ENCODE measurements at places on chromosomes 2 and 18. TPM values are rescaled to one million over a fixed set of nuclear protein-coding genes. Genes with fewer than 3 reads are reported as not detected.

EML6 gene
- total RNA-seq = 2.9 TPM

ASXL3 gene
- total RNA-seq = 0.41 TPM

INPP5D gene
- not detected for total RNA-seq

MAP3K19 gene
- not detected for total RNA-seq

SH2D6 gene
- total RNA-seq = not detected

CERS6 gene
- total RNA-seq = 18.8 TPM

TLX2 gene
- total RNA-seq = not detected

RESP18 gene
- not detected for total RNA-seq

HNMT gene
- 86.7 TPM for total RNA-seq

SIX2 gene
- 0.06 TPM for total RNA-seq

STK36 gene
- total RNA-seq = 19.5 TPM

DYSF gene
- 0.43 TPM for total RNA-seq

RGPD3 gene
- total RNA-seq = not detected

NETO1 gene
- not detected for total RNA-seq

CHN1 gene
- 14.5 TPM for total RNA-seq

SULT1C4 gene
- total RNA-seq = not detected

MYO5B gene
- total RNA-seq = 12.4 TPM

ANKRD30BL gene
- not detected for total RNA-seq

SOWAHC gene
- 2.7 TPM for total RNA-seq

ZNF521 gene
- total RNA-seq = 6.8 TPM

NOL4 gene
- not detected for total RNA-seq
